ENCODE measurements at places on chromosomes 7 and 10.

GRCh38 chr7:90739716-90740115 is 143.6 kb downstream of the CDK14 start:
- no peak for DNase-seq

DNA sequence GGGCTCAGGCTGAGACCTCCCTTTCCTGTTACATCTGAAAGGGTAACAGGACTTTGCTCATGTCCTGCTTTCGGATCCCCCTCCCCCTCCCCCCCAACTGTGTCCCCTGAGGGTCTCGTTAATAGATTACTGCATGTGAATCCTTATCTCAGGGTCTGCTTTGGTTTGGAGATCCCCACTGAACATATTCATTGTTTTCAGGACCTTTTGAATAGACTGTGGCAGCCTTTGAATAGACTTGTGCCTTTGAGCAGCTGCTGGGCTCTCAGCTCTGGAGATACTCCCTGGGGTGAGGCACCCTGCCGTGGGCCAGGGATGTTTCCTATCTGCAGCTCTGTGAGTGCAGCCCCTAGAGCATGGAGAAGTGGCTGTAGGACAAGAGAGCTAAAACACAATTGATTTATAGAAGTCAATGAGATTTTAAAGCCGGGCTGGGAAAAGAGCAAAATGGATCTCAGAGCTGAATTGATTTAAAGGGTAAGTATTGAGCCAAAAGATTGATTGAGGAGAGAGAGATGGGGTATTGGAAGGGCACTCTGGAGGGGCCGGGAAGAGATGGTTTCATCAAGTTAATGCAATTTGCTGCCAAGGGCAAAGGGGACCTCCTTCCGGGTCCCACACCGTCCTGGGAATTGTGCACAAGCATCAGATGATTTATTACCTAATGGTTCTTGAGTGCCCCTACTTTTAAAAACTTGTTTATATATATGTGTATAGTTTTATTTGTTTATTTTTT is 9.9 kb downstream of the ARHGAP22 start:
- no peak for DNase-seq

- DNase-seq = no peak
These were observed 33.3 kb downstream of the UBE2H start for GRCh38 chr7:129919492-129919891.

DNA sequence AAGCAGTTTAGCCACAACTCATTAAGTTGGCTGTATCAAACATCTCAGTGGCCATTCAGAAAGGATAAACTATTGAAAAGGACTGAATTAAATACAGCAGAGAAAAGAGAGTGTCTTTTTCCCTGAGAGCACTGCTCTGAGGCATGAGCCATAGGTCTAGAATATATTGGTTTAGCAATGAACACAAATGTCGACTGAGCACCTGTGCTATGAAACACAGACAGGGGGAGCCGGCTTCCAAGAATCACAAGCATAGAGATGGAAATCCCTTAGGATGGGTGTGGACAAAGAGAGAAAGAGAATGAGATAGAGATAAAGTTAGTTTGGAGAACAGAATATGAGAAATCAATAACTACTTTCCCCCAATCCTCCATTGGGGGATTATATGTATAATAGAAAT is 54.8 kb downstream of the DGKI start:
- no peak for DNase-seq

Data from A549 (cell line).